M059J (cell line): ENCODE measurements at places on chromosomes 11 and 22. TPM values are rescaled to one million over a fixed set of nuclear protein-coding genes. Genes with fewer than 3 reads are reported as not detected.

- peak; percentile 90 for DNase-seq
Measured at GRCh38 chr11:5689551-5689983, at the start of gene TRIM22. TSS of gene TRIM22 (plus strand) at chr11:5689790. CDS start at chr11:5696233, 6,443 bp downstream.

DNA sequence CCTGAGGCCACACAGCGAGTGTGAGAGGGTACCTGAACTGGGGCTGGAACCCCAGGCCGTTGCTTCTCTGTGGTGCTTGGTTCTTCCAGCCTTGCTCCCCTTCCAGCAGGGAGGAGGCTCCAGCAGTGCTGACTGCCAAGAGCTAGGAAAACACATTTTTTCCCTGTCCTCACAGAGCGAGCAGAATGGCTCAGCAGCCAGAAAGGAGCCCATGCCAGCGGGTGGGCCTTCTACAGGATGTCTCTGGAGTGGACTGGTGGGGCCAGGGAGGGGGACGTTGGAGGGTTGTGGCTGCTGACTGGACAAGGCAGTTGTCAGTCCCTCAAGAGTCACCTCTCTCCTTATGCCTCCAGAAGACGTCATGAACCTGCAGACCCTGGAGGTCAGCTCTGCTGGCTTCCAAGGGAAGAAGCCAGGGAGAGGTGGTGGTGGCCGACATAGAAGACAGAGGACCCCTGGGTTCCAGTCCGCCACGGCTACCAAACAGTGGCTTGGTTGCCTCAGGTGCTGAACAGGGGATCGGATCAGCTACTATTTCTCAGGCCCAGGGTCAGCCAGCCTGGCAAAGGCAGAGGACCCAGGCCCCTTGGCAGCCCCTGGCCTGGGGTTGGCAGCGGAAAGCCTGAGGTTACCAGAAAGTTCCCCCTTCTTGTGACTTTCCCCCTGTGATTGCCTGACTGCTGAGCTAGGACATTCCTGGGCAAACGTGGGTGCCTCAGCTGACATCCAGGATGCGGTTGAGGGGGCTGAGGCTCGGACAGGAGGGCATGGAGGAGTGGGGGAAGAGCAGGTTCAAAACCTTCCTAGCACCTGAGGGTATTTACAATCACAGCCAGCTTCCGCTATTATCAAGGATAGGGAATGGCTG, 3.7 kb downstream of the MAFF start:
- DNase-seq, result no peak

DNA sequence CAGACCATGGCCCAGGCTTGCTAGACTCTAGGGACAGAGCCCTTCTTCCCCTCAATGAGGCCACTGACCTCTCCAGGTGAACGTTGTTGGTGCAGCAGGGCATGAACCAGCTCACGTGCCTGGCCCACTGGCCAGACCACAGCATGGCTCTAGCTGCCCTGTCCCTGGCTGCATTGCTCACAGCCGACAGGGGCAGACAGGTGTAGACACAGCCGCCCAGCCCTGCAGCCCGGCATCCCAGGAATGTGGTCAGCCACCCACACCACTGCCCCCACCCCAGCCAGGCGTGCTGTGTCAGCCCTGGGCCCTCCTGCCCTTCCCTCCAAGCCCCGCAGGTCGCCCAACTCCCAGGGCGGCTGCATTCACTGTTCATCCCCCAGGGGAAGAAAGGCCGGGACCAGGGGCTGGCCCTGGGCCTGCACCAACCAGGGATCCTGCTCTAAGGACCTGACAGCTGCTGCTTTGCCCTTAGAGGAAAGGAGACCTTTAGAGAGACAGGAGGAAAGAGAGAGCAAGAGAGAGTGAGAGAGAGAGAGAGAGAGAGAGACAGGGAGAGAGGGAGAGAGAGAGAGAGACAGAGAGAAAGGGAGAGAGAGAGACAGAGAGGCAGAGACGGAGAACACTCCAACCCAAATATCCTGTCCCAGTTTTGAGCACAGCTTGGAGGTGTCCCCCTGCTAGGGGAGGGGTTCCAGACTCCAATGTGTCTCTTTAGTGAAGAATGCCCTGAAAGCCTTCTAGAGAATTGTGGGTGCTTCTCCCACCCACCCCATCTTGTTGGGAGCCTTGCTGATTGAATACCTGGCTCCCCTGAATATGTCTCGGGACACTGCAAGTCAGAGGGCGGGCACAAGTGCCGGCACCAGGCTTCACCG, 44.2 kb upstream of the LINC01488 start:
- DNase-seq, result peak; percentile 86

GRCh38 chr22:27260087-27260698, 541.4 kb downstream of the MN1 start:
- DNase-seq, result peak; percentile 34

The DEUP1 gene
- total RNA-seq, result not detected in 2 replicates

DNA sequence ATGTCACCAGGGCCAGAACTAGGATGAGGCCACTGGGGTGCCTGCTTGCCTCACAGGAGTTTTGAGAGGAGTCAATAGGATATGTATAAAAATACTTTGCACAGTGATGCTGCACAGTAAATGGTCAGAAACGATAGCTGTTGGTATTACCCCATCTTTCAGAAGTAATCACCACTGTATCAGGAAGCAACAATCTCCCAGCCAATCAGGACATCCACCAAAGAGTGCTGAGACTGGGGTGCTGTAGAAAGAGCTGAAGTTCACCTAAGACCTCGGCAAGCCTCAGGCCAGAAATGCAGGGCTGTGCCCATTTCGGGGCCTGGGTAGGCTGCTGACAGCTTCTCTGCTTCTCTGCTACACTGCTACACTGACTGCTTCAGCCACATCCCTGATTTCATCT, 17.4 kb downstream of the LMO2 start:
- no peak for DNase-seq

GRCh38 chr11:1628506-1629325, 859 bp upstream of the KRTAP5-5 start:
- peak; percentile 20 for DNase-seq

GRCh38 chr11:127943763-127944162, 643.6 kb downstream of the ETS1 start:
- peak; percentile 59 for DNase-seq

- no peak for DNase-seq
Measured at GRCh38 chr22:22674467-22674866, 30.1 kb downstream of the GGTLC2 start.
